ENCODE measurements at places on chromosomes 16 and 17.
A peak's percentile ranks its signal among the peaks of the same experiment; 100 is the strongest.

DNA sequence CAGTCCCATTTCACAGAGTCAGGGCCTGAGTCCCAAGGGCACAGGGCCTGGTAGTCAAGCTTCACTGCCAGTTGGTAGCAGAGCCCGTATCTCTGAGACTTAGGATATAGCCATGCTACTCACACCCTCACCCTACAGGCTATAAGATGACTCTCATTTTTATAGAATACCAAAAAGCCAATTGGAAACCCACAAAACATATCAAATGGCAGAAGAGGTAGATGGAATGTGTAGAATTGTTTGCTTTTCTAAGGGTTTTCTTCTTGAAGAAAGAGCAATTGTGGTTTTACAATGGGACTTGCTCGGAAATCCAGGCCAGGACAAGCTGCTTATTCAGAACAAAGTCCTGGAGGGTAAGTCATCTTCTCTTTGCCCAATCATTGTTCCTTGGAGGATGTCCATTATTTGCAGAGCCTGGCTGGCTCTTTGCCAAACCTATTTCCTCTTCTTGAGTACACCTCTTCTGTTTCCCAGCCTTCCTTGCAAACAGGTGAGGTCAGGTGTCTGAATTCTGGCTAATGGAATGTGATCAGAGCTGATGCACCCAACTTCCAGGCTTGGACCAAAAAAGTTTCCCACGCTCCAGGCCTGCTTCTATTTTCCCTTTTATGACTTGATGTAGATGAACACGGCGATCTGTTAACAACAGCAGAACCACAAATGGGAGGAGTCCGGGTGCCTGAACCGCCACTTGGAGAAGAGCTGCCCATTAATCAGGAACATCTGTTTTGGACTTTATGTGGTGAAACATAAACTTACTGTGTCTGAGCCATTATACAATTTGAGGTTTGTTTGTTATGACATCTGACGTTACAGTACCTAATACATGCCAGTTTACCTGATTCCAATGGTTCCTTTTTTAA, 16.9 kb upstream of the CCL22 start:
- DNase-seq: no peak

GRCh38 chr17:51147650-51148049, 5.7 kb upstream of the NME1 start:
- no peak for DNase-seq

- DNase-seq: no peak
These were observed 79.1 kb downstream of the GPR139 start for GRCh38 chr16:19994466-19995170.

DNA sequence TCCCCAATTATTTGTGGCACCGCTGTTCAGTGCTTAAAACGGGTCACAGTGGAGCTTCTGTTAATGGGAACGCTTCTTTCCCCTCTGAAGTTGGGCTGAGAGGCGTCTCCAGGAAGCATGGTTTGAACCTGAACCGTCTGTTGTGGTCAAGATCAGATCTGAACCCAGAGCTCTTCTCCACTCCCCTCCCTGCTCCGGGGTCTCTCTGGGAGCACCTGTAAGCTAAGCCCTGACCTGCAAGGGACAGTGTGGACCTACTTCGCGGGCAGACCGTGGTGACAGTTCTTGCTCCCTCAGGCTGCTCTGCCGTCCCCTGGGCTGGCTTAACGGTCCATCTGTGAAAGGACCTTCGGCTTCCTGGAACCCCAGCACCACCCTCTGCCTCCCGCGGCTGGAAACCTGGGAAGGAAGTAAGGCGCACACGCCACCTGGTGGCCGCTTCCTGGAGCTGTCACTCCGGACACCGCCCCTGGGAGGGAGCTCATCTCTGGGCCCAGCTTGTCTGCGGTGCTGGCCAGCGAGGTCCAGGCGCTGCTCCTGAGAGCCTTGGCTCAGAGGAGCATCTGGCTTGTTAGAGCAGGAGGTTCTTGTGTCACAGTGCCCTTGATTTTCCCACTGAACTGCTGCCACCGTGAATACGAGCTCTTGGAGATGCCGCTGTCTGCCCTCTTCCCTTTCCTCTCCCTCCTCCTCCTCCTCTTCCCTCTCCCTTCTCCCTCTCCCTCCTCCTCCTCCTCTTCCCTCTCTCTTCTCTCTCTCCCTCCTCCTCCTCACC, 518.5 kb upstream of the EEF2KMT start:
- peak; percentile 95 for DNase-seq

DNA sequence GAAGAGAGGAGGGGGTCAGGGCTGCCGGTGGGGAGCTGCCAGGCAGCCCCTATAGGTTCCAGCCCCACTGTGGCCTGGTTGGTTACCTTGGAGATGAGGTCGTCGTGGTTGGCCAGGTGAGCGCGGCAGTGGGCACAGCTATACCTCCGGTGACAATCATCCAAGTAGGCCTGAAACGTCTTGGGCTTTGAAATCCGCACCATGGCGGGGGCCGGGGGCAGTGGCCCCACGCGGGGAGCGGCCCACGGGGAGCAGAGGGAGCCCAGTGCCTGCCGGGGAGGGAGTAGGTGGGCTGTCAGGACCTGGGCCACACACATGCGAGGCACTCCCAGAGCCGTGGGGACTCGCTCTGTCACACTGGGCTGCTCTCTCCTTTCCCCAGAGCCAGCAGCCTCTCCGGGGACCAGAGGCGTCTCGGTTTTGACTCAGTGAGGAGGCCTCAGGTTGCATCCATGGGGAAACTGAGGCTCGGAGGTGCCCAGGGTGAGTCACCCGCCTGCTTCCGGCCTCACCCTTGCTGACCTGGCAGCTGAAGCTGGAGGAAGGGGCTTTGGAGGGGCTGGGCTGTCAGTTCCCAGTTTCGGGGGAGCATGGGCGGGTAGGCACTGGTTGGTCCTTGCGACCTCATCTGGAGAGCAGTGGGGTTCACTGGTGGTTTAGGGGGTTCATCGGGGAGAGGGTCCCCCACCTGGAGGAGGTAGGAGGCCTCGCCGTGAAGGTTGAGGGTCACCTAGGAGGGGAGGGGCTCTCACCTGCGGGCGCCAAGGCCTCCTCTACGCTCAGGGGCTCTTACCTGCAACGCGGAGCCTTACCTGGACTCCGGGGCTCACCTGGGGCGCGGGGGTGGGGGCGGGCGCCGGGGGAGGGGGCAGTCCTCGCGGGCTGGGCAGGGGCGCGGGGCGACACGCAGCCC, 591 bp downstream of the YPEL3 start:
- peak; percentile 29 for DNase-seq

- DNase-seq: peak; percentile 94
These were observed 79.7 kb upstream of the BRD7 start for GRCh38 chr16:50448522-50448921.

GRCh38 chr16:65375651-65376050, 253.8 kb upstream of the CDH11 start:
- DNase-seq: no peak

DNA sequence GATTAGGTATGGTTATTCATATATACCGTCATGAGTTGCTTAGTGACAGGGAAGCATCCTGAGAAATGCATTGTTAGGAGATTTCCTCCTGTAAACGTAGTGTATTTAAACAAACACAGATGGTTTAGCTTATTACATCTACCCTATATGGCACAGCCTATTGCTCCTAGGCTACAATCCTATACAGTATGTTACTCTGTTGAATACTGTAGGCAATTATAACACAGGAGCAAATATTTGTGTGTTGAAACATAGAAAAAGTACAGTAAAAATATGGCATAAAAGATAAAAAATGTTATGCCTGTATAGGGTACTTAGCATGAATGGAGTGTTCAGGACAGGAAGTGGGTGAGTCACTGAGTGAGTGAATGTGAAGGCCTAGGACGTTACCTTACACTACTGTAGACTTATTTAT, 157.7 kb downstream of the CDH11 start:
- no peak for DNase-seq

- no peak for DNase-seq
These were observed 5.3 kb downstream of the KPNB1 start for GRCh38 chr17:47654991-47655390.

DNA sequence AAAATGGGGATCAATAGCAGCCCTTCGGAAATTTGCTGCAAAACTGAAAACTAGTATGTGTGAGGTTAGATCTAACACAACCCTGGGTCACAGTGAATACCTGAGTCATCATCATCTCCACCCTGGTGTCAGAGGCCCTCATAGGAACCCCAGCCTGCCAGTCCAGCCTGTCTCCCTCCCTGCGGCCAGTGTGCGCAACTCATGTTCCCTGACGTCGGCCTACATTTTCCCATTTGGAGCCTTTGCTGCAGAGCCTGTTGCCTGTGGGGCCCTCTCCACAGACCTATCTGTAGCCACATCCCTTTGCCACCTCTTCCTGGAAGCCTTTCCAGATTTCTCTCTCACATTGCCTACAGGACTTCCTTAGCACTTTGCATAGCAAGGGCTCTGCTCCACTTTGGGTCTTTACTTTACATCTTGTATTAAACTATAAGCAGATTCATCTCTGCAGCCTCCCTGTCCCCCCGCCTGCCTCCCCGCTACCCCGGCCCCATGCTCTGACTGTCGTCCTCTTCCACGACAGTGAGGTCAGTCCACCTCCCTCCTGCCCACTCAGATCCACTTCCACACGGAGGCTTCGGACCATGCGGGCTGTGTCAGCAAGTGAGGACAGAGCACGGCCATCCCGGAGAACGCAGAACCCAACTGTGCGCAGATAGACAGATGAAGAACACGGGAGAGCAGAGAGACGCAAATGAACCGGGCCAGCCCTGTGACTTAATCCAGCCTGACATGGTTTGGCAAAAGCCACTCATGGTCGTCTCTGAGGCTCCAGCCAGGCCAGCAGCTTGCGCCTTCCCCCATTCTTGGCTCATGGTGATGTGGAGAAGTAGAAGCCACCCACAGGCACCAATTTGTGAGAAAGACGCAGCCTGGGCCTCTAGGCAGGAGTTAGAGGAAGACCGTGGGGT, 31.0 kb downstream of the NGFR start:
- no peak for DNase-seq

- DNase-seq: peak; percentile 48
These were observed 34.4 kb downstream of the HNF1B start for GRCh38 chr17:37710344-37710886.

DNA sequence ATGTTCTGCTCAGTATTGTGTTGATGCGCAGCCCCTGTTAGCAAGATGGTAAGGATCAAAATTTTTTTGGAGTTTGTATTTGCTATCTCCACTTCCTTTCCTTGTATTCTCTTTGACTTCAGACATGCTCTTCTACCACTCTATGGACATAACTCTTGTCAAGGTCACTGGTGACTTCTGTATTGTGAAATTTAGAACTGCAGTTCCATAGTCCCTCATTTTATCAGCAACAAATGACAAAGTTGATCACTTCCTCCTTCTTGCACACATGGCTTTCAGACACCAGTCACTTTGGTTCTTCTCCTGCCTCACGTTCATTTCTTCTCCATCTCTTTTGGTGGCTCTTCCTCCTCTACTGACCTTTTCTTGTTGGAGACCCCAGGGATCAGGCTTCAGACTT, 21.1 kb downstream of the COX11 start:
- no peak for DNase-seq

DNA sequence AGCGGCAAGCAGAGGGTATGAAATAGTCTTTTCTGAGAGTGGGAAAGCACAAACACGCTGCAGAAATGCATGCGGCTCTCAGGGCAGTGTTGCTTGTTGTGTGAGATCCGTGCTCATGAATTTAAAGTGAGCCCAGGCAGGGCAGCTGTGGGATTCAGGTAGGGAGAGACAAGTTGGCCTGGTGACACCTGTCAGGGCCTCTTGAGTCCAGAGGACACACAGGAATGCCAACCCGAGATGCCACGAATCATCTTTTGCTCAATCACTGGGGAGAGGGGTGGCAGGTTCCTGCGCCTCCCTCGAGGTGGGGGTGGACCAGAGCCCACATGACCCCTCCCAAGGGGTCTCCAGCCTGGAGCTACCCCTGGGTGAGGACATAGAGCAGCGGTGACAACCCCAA, 211.9 kb downstream of the GSG1L start:
- DNase-seq: no peak

DNA sequence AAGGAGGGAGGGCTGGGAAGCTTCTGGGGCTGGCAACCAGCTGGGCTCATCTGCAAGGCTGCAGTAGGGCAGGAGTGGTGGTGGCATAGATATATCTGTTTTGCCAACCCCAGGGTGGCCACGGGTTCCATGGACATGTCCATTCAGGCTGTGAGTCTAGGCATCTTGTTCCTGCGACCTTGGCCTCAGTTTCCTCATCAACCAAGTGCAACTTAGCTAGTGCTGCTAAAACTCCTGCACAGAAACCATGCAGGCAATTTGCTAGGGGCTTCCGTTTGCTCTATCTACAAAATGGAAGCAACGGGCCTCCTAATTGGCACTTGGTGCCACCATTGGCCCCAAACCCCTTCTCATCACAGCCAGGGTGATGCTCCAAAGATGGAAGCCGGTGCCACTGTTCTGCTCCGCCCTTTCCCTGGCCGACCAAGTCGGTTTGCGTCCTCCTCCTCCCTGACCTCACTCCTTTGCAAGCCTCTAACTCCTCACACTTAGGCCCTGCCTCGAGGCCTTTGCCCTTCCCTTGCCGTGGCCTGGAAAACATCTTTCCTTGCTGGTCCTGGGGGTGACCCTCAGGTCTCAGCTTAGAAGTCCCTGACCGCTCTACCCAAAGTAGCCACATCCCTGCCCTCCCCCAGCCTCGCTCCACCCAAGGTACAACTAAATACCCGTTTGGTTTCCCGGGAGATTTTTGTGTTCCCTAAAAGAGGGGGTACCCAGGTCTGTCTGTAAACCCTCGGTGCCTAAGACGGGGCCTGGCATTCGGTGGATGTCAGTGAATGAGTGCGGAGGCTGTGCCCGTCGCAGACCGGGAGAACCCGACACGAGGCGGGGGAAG, 1.2 kb downstream of the SREBF1 start:
- DNase-seq: no peak

DNA sequence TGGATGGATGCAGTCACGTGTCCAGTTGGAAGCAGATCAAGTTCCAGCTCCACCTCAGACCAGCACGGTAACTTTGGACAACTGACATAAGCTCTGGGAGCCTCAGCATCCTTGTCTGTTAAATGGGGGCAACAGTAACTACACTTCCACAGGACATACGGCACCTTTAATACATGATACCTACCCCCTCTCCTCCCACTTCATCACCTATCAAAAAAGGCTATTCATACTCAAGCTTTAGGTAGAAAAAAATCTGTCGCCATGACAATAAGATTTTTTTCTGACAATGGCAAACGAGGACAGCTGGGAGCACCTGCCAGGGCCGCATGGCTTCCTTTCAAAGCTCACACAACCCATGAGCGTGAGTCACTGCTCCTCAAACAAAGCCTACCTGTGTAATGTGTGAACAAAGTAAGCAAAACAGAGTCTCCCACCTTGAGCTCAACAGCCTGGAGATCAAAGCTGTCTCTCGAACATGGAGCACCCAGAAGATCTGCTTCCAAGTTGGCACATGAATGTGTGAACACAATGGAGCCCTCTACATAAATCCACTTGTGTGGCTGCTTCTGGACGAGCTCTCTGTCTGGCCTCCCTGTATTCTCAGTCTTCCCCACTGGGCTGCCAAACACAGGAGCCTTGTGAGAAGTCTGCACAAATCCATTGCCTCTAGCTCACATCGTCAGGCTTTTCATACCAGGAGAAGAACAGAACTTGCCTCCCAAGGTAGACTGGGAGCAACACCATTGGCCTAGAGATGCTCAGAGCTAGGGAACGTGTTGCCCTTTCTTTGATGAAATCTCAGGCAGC, 459.7 kb downstream of the SOX9 start:
- no peak for DNase-seq

DNA sequence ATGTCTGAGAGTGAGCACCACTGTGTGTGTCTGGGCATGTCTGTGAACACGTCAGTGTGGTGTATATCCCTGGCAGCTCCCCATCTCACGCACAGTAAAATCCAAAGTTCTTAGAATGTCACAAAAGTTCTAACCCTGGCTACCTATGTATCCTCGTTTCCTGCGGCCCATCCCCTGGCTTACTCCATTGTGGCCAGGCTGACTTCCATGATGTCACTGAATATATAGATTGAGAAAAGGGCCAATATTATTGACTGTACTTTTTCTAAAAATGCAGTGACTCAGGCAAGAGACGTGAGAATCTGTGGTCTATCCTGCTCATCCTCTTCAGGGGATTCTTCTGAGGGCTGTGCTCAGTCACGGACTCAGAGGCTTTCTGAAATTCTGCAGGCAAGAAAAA, 963 bp upstream of the METTL22 start:
- no peak for DNase-seq

All from NCI-H82 (cell line).